NCI-H1092 treated with DMSO at 0.1 percent for 48 hours (cell line): ENCODE measurements at places on chromosomes 3 and 15.

DNA sequence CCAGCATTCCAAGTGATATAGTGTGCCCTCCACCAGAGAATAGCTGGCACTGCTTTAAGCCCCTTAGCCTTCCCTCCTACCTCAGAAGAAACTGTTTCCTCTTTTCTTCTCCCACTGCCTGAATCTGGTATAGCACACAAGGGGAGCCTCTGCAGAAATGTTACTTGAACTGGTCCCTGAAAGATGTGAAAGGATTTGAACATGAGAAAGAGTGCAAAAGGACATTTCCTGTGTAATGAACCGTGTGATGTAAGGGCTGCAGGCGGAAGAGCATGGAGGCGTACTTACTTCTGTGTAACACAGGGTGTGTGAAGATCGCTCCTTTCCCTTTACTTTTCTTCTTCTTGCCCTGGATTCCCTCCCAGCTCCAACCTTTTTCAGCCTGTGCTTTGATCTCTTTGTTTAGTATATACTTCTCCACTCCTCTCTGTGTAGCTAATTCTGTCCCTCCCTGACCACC is 8.4 kb downstream of the TMOD3 start:
- no peak for DNase-seq

- no peak for DNase-seq
Measured at GRCh38 chr15:37078566-37078965, 21.8 kb downstream of the MEIS2 start.

- DNase-seq: no peak
Measured at GRCh38 chr3:155184011-155184410, 103.9 kb downstream of the MME start.

- no peak for DNase-seq
Measured at GRCh38 chr3:27462228-27462627, 22.0 kb downstream of the SLC4A7 start.

- DNase-seq: peak; percentile 82
Measured at GRCh38 chr3:140203510-140203909, 268.5 kb downstream of the CLSTN2 start.

GRCh38 chr15:57146506-57147201 is 228.2 kb downstream of the TCF12 start:
- peak; percentile 61 for DNase-seq

DNA sequence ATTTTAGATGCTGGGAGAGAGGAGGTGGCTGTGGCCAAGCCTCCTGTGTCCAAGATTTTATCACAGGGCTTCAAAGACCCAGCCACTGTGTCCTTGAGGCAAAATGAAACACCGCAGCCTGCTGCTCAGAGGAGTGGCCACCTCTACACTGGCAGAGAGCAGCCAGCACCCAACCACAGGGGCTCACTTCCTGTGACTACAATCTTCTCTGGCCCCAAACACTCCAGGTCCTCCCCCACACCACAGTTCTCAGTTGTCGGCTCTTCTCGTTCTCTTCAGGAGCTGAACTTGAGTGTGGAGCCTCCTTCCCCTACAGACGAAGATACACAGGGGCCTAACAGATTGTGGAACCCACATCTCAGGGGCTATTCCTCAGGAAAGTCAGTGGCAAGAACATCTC is 45.6 kb downstream of the CDAN1 start:
- DNase-seq: no peak

DNA sequence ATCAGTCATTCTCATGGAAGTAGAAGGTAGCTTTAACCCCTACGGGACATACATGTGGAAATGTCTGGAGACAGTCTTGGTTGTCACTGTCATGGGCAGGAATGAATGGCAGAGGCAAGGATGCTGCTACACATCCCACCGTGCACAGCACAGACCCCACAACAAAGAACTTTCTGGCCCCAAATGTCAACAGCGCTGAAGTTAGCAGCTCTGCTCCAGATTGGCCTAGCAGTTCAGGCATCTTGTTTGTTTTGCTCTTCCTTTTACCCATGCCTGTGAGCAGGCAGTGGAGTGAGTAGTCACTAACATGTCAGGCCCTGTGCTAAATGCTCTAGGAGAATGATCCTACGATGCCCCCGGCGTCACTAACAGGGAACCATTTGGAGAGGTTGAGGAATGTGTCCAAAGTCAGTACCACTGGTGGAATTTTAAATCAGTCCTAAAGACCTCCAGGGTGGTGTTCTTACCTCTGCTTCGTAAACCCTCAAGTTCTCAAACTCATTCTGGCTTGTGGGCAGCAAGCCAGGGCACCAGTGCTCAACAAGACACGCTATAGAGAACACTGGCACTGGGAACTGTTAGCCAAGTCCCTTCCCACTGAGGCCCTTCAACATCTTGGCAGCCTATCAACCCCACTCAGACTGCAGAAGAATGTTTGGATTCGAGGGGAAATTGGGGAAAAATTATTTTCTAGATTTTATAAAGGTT is 142.2 kb downstream of the FOXP1 start:
- DNase-seq: no peak

DNA sequence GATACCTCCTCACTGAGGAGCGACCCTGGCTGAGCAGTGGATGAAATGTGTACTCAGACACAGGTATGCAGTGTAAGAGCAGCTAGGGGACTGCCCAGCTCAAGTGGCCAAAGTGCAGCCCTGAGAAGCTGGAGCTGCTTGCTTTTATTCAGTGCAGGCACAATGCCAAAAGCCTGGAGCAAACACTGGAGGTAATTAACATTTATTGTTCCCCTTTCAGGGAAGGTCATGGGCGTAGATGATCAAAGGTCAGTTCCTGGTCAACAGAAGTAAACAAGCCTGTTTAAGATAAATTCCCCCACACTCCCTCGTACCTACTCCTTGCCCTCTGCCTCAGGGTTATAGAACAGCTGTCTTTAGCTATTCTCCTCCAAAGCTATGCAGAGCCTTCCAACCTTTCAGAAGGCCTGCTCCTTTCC is 17.5 kb downstream of the PLA2G4F start:
- DNase-seq: no peak

DNA sequence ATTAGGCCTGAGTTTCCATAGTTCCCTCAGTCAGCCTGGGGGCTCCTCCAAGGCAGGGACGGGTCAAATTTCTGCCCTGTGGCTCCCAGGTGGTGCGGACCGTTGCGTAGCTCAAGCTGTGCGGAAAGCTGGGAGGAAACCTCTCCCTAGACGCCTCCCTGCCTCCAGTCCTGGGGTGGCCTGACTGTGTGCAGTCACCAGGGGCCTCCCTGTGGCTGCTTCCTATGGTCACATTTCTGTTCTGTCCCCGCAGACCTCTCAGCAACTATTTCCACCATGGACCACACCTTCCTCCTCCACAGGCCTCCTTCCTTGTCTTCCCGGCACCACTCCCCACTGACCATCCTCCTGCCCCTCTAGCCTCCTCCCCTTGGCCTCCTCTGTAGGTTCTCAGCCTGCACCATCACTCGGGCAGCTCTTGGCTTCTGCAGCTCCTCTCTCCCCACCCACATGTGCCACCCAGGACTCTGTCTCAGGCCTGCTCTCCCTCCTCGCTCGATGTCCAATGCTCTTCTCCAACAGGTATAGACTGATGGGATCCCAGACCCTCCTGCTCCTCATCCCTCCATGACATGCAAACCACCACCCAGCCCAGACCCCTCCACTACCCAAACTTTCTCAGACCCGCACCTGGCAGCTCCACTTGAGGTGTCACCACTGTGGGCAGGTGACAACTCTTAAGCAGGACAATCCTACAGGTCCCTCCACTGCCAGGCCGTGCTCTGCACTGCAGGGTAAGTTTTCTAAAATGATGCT is 26.9 kb upstream of the SEC13 start:
- no peak for DNase-seq

DNA sequence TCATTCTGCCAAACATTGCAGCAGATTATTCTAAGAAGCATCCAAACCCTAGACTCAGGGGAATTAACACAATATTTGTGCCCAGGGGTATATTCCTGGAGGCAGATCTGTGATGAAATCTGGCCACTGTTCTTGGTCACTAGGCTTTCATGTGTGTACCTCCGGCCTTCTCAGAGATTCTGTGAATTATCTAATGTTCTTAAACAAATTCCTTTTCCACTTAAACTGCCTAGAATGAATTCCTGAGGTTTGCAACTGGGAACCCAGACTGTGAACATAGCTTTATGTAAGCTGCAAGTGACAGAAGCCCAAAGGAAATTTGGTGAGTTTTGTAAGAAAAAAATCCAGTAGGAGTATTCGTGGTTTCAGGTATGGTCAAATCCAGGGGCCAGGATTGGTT is 20.7 kb upstream of the CTNNB1 start:
- DNase-seq: no peak

- DNase-seq: no peak
Measured at GRCh38 chr3:53775834-53776251, 70.4 kb downstream of the CHDH start.

- DNase-seq: no peak
Measured at GRCh38 chr3:196611761-196612483, 27.6 kb upstream of the NRROS start.

DNA sequence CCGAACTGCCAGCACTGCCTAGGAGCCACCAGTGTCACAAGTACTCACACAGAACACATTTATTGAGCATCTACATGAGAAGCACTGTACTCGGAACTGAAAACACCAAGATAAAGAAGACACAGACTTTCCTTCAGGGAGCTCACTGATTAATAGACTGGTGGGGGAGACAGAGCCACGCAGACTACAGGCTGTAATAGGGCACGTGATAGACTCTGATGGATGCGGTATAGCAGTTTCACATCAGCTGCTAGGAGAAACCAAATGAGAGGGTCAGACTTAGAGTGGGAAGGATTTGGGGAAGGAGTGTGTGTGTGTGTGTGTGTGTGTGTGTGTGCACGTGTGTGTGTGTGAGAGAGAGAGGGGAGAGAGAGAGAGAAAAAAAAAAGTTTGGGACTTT is 12.1 kb downstream of the EPHB1 start:
- no peak for DNase-seq

GRCh38 chr3:194275721-194276120 is 75.4 kb downstream of the CPN2 start:
- DNase-seq: no peak

GRCh38 chr15:36654866-36655265 is 75.4 kb downstream of the CDIN1 start:
- DNase-seq: no peak

GRCh38 chr15:31338879-31339557 is 12.4 kb downstream of the KLF13 start:
- DNase-seq: peak; percentile 67

DNA sequence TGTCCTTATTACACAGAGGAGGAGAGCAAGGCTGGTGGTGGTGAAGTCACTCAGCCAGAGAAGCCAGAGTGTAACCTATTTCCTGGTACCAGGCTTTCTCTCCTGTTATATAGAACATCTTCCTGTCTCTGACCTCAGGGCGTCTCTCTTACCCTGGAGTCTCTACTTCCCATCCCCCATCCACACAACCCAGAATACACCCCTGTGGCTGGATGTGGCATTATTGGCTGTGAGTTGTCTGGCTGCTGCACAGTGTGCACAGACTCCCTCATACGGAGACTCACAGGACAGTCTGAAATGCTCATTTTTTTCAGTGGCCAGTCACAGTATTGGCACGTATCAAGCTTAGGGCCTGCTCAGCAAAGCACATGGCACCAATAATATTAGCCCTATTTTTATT is 8.6 kb downstream of the PODXL2 start:
- DNase-seq: no peak

DNA sequence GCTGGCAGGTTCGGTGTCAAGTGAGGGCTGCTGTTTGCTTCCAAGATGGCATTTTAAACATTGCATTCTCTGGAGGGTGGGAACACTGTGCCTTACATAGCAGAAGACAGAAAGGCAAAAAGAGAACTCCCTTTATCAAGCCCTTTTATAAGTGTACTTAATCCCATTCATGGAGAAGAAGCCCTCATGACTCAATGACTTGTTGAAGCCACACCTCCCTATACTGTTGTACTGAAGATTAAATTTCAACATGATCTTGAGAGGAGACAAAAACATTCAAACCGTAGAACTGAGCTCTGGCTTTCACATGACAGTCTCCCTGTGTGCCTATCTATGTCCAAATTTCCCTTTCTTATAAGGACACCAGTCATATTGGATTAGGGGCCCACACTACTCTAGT is 443.4 kb upstream of the CDIN1 start:
- DNase-seq: no peak

- DNase-seq: no peak
Measured at GRCh38 chr3:58463942-58464271, 28.0 kb upstream of the KCTD6 start.

DNA sequence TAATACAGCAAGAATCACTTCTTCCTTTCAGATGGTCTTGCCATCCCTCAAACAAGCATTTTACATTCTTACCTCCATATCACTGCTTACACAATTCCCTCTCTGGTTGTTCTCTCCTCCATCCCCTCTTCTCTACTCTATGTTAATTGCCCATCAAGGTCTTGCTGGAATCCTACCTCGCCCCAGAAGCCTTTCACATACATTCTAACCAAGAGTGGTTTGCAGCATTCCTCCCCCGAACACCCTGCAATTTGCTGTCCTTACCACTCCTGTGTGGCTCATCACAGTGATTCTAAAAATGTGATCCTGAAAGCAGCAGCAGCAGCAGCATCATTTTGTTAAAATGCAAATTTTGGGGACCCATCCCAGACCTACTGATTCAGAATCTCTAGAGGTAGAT is 30.6 kb downstream of the TNIK start:
- no peak for DNase-seq

- DNase-seq: no peak
Measured at GRCh38 chr3:116045314-116045713, 400.0 kb downstream of the LSAMP start.

GRCh38 chr3:171039674-171040073 is 13.2 kb upstream of the SLC2A2 start:
- DNase-seq: no peak

GRCh38 chr15:61064651-61065050 is 164.5 kb downstream of the RORA start:
- DNase-seq: peak; percentile 47

DNA sequence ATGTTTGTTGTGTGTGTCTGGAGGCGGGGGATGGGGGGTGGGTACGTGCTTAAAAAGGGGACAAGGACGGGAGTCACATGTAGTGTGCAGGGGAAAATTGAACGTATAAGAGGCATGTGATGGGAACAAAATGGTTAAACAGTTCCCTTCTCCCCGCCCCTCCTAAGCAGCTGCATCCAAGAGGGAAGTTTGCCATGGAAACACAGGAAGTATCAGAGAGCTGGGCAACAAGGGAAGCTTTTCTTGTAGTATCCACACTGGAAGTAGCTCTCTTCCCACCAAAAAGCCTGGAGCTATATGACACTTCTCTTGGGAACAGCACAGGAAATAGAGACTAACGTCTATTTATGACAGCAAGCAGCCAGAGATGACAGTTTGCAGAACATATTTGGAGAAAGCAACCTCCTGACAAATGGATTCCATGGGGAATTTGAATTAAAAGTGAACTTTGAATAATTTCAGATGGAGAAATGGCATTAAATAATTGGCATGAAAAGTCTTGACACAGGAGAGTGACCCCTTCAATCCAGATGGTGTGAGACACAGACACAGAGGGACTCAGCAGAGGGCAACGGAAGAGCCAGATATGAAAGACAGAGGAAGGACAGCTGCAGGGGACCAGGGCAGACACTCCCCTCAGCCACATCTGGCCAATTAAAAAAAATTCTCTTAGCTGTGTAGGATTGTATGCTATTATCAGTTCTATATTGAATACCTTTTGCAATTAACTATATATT is 294.2 kb upstream of the TBL1XR1 start:
- DNase-seq: peak; percentile 41

GRCh38 chr3:45026038-45026437 is at the start of gene CLEC3B:
CLEC3B (plus strand) TSS chr3:45026303; CDS start chr3:45026363, 60 bp downstream.
- DNase-seq: no peak

GRCh38 chr15:100986158-100986896 is 67.2 kb downstream of the LRRK1 start:
- no peak for DNase-seq

GRCh38 chr3:30695302-30696061 is 89.1 kb downstream of the TGFBR2 start:
- no peak for DNase-seq
